Spleen (tissue), 13 donors: ENCODE measurements at places on chromosomes 7 and 10. TPM values are rescaled to one million over a fixed set of nuclear protein-coding genes. Genes with fewer than 3 reads are reported as not detected.

Gene GPR15LG
- polyA plus RNA-seq: 0.16 TPM

GRCh38 chr7:29044554-29044953, 86.4 kb upstream of the TRIL start:
- no peak for DNase-seq

- DNase-seq: no peak
Measured at GRCh38 chr10:5895804-5896203, 5.8 kb downstream of the FBH1 start.

- DNase-seq: peak; percentile 86
Measured at GRCh38 chr7:149799397-149800168, 26.2 kb upstream of the ZNF467 start.

Gene UNC5B
- polyA plus RNA-seq: 0.74 TPM

DNA sequence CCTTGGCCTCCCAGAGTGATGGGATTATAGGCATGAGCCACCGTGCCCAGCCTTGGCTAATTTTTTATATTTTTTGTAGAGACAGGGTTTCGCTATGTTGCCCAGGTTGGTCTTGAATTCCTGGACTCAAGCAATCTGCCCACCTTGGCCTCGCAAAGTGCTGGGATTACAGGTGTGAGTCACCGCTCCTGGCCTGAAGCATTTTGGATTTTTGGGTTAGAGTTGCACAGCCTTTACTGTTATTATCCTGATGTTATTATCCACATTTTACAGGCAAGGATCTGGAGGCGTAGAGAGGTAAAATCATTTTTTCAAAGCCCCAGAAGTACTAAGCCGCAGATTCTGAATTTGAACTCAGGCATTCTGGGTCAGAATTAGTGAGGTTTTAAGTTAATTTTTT, 75.4 kb downstream of the TCF7L2 start:
- no peak for DNase-seq

GRCh38 chr7:40315277-40315676, 180.5 kb downstream of the SUGCT start:
- no peak for DNase-seq

DNA sequence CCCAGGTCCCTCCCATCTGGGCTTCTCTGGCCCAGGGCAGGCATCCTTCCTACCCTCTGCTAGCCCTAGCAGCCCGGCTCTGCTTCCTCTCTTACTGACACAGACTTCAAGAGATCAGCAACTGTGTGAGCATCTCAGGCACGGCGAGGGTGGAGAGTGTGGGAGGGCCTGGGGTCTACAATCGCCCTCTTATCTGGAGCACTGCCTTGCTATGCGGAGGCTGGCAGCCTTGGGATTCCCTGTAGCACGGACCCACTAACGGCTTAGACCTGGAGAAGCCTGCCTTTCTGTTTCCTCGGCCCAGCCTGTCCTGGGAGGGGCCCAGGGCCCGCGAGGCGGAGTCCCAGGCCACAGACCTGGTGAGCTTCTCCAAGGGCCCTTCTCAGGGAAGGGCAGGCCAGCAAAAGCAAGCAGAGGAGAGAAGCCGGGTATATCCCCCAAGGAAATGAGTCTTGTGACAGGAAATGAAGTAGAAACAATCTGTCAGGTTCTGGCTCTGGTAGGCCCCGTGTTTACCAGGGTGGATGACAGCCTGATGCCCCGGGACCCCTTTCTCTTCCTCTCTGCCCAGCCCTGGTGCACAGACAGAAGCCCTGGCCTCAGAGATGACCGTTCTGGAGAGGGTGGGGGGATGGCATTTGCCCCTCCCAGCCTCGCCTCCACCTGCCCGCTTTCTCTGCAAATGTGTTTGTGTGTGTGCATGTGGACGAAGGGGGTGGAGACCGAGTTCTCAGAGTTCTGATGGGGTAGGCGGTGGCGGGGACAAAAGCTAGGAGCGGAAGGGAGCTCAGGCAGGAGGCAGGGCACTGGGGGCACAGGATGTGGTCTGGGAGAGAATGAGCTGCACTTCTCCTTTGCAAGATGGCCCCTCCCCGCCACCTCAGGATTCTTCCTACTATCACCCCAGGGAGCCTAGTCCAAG, 2.5 kb downstream of the LRCH4 start:
- DNase-seq: peak; percentile 95

Gene TMEM120A
- polyA plus RNA-seq: 30.1 TPM

DNA sequence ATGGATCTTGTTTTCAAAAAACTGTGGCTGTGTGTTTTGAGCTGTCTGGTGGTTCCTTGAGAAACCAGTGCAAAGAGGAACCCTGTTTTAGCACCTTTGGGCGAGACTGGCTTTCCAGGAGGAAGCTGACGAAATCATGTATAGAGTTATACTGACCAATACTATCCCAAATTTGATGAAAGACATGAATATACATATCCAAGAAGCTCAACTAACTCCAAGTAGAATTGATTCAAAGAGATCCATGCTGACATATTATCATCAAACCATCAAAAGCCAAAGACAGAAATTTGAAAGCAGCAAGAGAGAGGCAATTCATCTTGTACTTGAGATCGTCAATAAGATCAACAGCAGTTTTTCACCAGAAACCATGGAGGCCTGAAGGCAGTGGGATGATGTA, 610.7 kb downstream of the DNAJB6 start:
- DNase-seq: no peak

Gene LRRN3
- polyA plus RNA-seq: 0.10 TPM

Gene PIP
- not detected for polyA plus RNA-seq
